Sigmoid colon (tissue), 7 donors: ENCODE measurements at places on chromosomes 4 and X. TPM values are rescaled to one million over a fixed set of nuclear protein-coding genes. Genes with fewer than 3 reads are reported as not detected.
A peak's percentile ranks its signal among the peaks of the same experiment; 100 is the strongest.

The TDO2 gene
- total RNA-seq, result not detected

The SHISA3 gene
- total RNA-seq, result 13.9 TPM

The UBQLN2 gene
- total RNA-seq, result 25.2 TPM

The KLB gene
- not detected for total RNA-seq

The AMBN gene
- not detected for total RNA-seq

The FGB gene
- total RNA-seq, result not detected

The ALPK1 gene
- 14.0 TPM for total RNA-seq

The TRPC3 gene
- total RNA-seq, result 0.33 TPM

The HPGDS gene
- total RNA-seq, result 2.2 TPM

The DIPK2B gene
- 12.7 TPM for total RNA-seq

The ANKRD50 gene
- 14.5 TPM for total RNA-seq

- H3K27me3 ChIP-seq, result no peaks in the 10 kb centered on the region
- DNase-seq, result peak; percentile 50
- no peak overlapping the region for H3K4me3 ChIP-seq
- no peak overlapping the region for H3K27ac ChIP-seq
Measured at GRCh38 chr4:2354118-2354517, 64.3 kb downstream of the ZFYVE28 start.

DNA sequence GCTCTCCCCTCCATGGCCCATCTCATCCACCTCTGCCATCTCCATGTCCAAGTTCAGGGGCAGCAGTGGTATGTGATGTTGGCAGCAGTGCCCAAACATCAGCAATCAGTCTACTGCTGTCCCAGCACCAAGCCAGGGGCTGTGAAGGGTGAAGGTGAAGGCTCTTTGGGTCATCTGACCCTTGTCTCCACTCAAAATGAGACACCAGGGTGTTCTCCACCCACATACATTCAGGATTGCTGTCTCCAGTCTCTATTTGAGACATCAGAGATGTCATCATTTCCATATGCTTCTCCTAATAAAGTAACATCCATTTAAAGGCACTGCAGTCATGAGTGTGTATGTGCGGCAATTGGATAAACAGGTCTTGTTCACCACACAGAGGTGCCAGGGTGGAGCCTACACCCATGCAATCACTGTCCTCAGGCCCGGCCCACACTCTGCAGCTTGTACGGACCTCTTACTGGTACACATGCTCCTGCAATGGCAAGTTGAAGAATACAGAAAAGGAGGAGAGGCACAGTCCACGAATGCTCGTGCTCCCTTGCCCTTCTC lies 22.2 kb downstream of the MAML3 start:
- H3K27me3 ChIP-seq, result no peaks in the 10 kb centered on the region
- H3K4me1 ChIP-seq, result peaks cover 10% of the 10 kb centered on the region
- no peaks in the 10 kb centered on the region for H3K36me3 ChIP-seq

- no peak for DNase-seq
- no peak overlapping the region for H3K27ac ChIP-seq
- no peaks in the 10 kb centered on the region for H3K4me1 ChIP-seq
Measured at GRCh38 chr4:149549911-149550310, 265.7 kb downstream of the IQCM start.

- H3K4me3 ChIP-seq, result no peak overlapping the region
- no peaks in the 10 kb centered on the region for H3K27me3 ChIP-seq
- H3K4me1 ChIP-seq, result no peaks in the 10 kb centered on the region
- no peak overlapping the region for H3K27ac ChIP-seq
- no peaks in the 10 kb centered on the region for H3K36me3 ChIP-seq
- DNase-seq, result no peak
Measured at GRCh38 chr4:11348449-11349088, 80.1 kb downstream of the HS3ST1 start.

- no peak overlapping the region for H3K27ac ChIP-seq
- no peak overlapping the region for H3K4me3 ChIP-seq
- H3K36me3 ChIP-seq, result peaks cover 23% of the 10 kb centered on the region
- no peak for DNase-seq
- no peaks in the 10 kb centered on the region for H3K27me3 ChIP-seq
Measured at GRCh38 chr4:113327494-113327893, 278.0 kb downstream of the ANK2 start.

GRCh38 chr4:128810871-128811570 lies 1.5 kb downstream of the JADE1 start:
- peak; percentile 89 for DNase-seq
- H3K4me3 ChIP-seq, result peak overlapping the region; percentile 75
- H3K36me3 ChIP-seq, result no peaks in the 10 kb centered on the region
- H3K4me1 ChIP-seq, result peaks cover 22% of the 10 kb centered on the region

DNA sequence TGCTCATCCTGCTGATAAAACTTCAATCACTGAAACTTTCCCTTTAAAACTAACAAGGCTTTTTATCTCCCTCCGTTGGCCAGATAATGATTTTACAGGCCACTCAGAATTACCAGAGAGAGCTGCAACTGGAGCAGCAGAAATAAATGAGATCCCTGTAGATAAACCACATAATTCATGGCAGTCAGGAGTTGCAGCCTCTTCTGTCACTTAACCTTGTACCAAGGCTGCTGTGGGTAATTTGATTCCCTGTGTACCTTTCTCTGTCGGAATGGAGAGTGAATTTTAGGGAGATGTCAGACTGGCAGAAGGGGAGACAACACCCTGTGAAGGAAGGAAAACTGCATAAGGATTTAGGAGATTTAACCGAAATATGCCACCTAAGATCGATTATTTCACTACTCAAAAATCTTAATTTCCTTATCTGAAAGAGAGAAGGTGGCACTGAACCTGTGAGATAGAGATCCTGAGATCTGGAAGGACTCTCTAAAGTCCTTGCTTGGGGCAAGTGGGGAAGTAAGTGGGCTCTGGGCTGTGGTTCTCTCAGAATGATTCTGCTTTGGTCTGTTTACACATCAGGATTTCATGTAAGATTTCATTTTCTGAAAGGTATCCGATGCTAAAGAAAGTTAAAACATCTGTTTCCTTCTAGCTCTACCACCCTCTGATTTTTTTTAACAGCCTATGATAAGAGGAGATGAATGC lies 14.3 kb upstream of the TSPAN5 start:
- no peaks in the 10 kb centered on the region for H3K27me3 ChIP-seq
- H3K4me1 ChIP-seq, result no peaks in the 10 kb centered on the region
- H3K27ac ChIP-seq, result no peak overlapping the region
- no peaks in the 10 kb centered on the region for H3K36me3 ChIP-seq

DNA sequence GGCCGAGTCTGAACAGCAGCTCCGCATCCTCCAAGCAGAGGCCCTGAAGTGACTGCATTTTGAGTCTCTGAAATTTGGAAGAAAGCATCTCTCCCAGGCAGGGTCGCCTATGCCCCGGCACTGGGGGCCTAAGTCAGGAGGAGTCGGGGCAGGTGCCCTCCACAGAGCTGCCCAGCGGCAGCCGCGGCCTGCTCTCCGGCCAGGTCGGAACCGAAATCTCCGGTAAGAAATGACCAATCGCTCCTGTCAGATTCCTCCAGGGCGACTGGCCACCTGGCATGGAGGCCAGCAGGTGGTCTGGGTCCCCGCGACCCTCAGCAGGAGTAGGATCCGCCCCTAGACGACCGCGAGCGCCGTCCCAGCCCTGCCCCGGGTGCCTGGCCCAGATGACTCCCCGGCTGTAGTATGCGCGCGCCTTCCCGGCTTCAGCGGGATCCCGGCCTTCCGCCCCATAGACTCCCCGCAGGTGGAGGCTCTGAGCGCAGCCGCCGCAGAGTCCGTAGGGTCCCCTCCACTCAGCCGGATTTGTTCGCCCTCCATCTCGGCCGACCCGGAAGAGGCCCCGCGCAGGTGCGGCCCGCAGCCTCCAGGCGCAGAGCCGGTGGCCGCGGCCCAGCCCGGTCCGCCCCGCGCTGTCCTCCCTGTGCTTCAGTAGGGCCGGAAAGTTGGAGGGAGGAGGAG lies 1.5 kb downstream of the NKX1-1 start:
- H3K27me3 ChIP-seq, result peaks cover 94% of the 10 kb centered on the region
- peak; percentile 30 for DNase-seq
- H3K27ac ChIP-seq, result no peak overlapping the region
- no peaks in the 10 kb centered on the region for H3K36me3 ChIP-seq

DNA sequence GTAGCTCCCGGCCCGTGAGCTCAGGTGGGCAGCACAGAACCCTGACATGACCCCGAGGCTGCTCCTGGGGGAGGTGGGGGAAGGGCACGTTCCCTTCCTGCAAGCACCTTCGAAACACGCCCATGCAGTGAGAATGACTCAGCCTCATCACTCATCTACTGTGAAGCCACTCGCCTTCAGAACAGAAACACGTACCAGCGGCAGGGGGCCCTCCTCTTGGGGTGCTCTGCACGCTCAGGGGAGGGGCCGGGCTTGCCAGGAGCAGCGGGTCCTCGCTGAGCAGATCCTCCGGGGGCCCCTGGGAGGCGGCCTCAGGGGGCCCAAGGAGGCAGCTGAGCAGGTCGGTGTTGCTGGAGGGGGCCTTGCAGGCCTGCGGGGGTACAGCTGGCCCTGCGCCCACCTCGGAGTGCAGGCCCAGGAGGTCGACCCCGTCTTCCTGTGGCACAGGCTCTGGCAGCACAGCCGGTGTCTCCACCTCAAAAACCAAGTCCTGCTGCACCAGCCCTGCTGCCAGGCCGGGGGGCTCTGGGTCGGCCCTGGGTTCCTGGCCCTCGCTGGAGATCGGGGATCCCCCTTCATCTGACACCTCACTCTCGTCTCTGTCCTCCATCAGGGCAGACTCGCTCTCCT lies 40.9 kb upstream of the CPLX1 start:
- no peaks in the 10 kb centered on the region for H3K4me1 ChIP-seq
- no peak overlapping the region for H3K27ac ChIP-seq
- no peak for DNase-seq
- no peak overlapping the region for H3K4me3 ChIP-seq

- peaks cover 15% of the 10 kb centered on the region for H3K4me1 ChIP-seq
- no peak overlapping the region for H3K27ac ChIP-seq
- H3K36me3 ChIP-seq, result no peaks in the 10 kb centered on the region
- no peak for DNase-seq
- no peak overlapping the region for H3K4me3 ChIP-seq
- H3K27me3 ChIP-seq, result no peaks in the 10 kb centered on the region
Measured at GRCh38 chr4:142334931-142335330, 511.2 kb downstream of the INPP4B start.

DNA sequence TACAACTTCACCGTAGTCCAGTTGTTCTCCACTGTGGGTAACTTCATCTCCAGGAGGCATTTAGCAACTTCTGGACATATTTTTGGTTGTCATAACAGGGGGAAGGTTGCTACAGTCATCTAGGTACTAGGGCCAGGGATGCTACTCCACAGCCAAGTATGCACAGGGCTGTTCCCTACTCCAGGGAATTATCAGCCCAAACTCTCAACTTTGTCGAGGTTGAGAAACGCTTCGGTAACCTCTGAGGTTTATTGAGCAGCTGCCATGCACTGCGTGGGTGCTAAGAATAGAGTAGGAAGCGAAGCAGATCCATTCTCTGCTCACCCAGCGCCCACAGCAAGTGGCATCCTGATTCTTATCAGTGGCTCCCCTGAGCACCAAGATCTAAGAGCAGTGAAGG lies 8.2 kb downstream of the FGFBP1 start:
- no peak overlapping the region for H3K4me3 ChIP-seq
- H3K27ac ChIP-seq, result peak overlapping the region; percentile 31
- H3K4me1 ChIP-seq, result no peaks in the 10 kb centered on the region
- no peaks in the 10 kb centered on the region for H3K27me3 ChIP-seq

DNA sequence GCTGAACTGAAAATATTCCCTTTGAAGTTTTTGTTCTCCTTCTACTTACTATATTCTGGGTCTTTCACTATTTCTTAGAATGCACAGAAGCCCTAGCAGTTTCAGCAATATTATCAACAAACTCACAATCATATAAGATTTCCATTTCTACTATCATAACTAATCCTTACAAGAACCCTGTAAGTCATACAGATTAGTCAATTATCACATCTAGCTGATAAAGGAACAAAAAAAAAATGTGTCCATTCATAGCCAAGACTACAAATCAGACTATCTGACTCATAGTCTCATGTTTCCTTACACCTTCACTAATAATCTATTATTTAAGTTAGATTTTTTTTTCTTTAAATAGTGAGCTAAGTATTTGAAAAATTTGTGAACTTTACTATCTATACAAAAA lies 72.5 kb downstream of the LRBA start:
- H3K27me3 ChIP-seq, result no peaks in the 10 kb centered on the region
- no peaks in the 10 kb centered on the region for H3K4me1 ChIP-seq
- no peak for DNase-seq
- no peak overlapping the region for H3K4me3 ChIP-seq

DNA sequence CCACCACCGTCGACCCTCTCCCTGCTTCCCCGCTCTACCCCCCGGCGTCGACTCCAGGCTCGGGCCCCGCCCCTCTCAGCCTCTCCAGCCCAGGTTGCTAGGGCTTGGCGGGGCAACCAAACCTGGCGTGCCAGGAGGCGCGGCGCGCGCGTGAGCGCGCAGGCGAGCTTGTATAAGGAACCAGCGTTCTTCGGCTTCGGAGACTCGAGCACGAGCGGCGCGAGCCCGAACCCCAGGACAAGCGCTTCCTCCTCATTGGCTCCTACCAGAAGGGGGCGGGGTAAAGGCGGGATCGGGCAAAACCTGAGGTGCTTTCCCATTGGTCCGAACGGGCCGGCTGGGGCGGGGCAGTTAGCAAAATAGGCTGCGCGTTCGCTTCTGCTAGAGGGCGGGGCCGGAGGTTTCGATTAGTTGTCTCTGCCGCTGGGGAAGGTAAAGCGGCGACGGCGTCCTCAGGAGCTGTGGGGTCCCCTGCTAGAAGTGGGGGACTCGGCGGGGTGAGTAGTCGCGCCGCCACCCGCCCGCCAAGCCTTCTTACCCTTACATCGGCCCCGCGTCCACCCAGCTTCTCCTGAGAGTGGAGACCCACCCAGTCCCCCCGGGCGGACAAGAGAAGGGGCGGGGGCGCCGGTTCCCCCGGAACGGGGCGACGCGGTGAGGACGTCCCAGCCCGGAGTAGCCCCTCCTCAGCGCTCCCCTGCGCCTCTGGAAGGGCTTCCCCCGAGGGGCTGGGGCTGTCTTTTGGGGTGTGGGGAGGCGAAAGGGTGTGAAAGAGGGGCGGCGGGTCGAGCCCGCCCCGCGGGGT lies at the start of gene CDKL5:
CDKL5 (plus strand) TSS at position 410 of the 805 bp plus-strand sequence. CDS start 81,489 bp downstream, outside the sequence.
- DNase-seq, result peak; percentile 98
- H3K4me1 ChIP-seq, result no peaks in the 10 kb centered on the region
- H3K27me3 ChIP-seq, result no peaks in the 10 kb centered on the region
- H3K4me3 ChIP-seq, result peak within 1 kb of the TSS; percentile 83
- no peaks in the 10 kb centered on the region for H3K36me3 ChIP-seq
- H3K27ac ChIP-seq, result peak within 1 kb of the TSS; percentile 73

DNA sequence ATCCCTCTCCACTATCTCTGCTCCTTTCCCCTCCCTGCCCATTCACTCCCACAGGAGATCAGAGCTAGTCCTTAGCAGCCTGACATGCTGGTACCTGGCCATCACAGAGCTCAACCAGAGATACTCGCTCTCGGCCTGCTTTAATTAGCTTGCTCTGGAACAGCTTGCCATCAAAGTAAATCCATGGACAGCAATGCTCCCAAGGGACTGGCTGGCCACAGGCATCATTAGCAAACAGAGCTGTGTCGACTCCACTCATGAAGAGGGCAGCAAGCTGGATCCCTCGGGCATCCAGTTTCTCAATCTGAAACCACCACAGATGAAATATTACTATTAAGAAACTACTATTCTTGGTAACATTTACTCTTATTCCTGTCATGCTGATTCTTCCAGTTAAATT lies 43.4 kb upstream of the PHF8 start:
- no peak overlapping the region for H3K27ac ChIP-seq
- H3K4me3 ChIP-seq, result no peak overlapping the region
- peaks cover 9% of the 10 kb centered on the region for H3K36me3 ChIP-seq

GRCh38 chrX:3449287-3449686 lies 102.8 kb upstream of the MXRA5 start:
- no peak overlapping the region for H3K4me3 ChIP-seq
- H3K27me3 ChIP-seq, result no peaks in the 10 kb centered on the region
- no peaks in the 10 kb centered on the region for H3K36me3 ChIP-seq
- H3K4me1 ChIP-seq, result no peaks in the 10 kb centered on the region
- H3K27ac ChIP-seq, result no peak overlapping the region
